Activated CD4-positive, alpha-beta T cell treated with anti-CD3 and anti-CD28 coated beads, Interleukin-2, amount 50 U/mL, for 24 hours (primary cell): ENCODE measurements at places on chromosomes 12 and 14.

DNA sequence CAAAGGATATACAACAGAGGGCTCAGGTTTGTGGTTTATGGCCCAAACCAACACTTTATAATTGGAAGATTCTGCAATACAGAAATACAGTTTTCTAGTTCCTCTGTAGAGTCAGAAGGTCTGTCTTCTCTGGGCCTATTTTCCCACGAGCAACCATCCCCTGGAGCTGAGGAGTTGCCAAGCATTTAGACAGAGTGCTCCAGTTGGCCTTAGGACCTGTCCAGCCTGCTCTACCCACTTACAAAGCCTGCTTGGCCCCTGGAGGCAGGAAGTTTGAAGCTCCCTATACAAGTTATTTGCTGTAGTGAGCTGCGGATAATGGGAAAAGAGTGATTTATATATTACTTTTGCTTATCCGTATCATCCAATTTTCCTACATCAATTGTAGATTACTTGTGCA is 60.8 kb upstream of the HSPB8 start:
- DNase-seq: no peak

DNA sequence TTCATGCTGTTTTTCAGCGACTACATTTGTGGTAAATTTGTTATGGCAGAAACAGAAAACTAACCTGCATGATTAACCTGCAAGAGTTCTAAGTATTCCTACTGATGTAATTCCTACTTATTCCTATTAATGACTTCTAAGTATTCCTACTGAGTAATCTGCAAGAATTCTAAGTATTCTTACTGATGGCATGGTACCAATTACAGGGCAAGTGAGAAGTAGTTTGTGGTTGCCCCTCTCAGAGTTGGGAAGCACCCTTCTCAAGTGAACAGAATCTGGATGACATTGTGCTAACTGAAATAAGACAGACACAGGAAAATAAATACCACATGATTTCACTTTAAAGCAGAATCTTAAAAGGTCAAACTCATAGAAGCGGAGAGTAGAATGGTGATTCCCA is 100.9 kb upstream of the CPNE8 start:
- no peak for DNase-seq

GRCh38 chr12:57319678-57320469 is 68.9 kb upstream of the STAC3 start:
- DNase-seq: no peak

DNA sequence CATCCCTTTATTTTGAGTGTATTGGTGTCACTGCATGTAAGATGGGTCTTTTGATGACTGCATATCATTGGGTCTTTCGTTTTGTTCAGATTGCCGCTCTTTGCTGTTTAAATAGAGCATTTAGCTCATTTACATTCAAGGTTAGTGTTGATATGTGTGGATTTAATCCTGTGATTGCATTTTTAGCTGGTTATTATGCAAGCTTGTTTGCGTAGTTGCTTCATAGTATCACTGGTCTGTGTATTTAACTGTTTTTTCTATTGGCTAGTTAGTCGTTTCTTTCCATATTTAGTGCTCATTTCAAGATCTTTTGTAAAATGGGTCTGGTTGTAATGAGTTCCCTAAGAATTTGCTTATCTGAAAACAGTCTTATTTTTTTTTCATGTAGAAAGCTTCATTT is 1170.6 kb upstream of the SEL1L start:
- DNase-seq: no peak

- DNase-seq: no peak
These were observed 218.3 kb downstream of the FOXN3 start for GRCh38 chr14:89198544-89199329.

DNA sequence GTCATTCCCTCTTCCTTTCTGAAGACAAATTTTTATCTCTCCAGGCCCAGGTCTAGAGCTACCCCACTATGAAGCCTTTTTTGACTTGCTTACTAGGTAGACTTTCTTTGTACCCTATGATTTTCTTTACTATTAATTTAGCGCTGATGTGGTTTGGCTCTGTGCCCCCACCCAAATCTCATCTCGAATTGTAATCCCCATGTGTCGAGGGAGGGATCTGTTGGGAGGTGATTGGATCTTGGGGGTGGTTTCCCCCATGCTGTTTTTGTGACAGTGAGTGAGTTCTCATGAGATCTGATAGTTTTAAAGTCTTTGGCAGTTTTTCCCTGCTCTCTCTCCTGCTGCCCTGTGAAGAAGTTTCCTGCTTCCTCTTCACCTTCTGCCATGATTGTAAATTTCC is 118.1 kb downstream of the SLC38A1 start:
- no peak for DNase-seq

DNA sequence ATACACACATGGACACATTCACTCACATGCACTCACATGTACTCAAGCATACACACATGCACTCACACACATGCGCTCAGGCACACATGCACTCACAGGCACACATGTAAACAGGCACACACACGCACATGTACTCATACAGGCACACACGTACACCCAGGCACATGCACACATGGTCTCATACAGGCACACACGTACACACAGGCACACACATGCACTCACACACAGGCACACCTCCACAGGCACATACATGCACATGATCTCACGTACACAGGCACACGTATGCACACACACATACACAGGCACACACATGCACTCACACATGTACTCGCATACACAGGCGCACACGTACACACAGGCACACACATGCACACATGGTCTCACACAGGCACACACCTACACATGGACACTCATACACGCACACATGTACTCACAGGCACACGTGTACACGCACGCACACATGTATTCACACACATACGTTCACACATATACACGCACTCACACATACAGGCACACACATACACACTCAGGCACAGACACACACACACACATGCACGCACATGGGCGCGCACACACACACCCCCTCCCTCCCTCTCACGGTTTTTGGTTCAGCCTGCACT is 138.9 kb downstream of the CACNA1C start:
- no peak for DNase-seq

DNA sequence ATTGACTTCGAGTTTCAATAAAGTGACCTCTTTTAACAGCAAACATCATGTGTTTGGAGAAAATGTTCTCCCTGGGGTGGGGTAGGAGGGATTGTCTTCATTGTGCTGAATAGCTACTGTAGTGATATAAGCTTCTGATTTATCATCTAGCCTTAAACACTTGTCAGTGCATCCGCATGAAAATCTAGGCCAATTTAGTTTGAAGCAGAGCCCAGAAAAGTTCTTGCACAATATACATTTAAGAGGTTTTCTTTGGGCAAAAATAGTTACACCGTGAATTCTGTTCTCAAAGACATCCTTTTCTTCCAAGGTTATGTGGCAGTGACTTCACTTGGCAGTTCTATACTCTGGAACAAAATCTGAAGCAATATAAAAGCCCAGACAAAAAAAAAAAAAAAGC is 136.0 kb upstream of the IFNG-AS1 start:
- DNase-seq: no peak

DNA sequence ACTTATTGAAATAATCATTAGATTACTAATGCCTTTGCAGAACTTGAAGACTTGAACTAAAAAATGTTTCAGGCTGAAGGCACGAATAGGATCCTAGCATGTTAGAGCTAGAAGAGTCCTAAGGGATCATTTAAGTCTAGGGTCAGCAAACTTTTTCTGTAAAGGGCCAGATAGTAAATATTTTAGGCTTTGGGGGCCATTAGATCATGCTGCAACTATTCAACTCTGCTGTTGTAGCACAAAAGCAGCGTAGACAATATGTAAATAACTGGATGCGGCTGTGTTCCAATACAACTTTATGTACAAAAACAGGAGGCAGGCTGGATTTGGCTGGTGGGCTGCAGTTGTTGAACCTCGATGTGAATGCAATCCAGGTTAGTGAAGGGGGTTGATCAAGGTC is 221.7 kb downstream of the ATP23 start:
- no peak for DNase-seq

DNA sequence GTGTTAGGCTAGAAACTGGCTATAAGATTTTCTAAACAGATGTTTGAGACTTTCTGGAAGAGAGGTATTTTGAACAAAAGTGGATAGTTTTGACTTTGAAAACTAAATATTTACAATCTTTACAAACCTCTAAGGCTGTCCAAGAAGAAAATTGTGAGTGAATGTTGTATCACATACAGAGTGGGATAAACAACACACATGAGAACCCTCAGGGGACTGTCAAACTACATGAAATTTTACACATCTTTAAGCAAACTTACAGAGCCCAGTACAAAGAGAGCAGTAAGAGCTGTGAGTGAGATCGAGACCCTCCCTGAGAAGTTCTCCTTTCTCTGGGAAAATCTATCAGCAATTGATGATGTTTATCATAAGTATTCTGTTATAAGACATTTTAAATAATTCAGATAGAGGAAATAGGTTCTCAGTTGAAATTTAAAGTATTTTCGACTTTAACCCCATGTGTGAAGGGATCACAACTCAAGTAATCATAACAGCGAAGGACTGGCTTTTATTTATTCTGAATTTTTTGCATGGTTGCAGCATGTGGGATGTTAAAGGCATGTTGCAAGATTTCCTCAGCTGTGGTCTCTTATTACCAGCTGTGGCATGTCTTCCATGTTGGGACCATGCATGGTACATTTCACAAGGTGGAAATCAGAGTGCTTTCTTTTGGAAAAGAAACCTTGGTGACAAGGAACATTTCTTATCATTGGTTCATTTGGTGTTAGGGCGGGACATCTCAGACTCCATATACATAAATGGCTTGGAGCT is 264.0 kb upstream of the PRICKLE1 start:
- DNase-seq: no peak

DNA sequence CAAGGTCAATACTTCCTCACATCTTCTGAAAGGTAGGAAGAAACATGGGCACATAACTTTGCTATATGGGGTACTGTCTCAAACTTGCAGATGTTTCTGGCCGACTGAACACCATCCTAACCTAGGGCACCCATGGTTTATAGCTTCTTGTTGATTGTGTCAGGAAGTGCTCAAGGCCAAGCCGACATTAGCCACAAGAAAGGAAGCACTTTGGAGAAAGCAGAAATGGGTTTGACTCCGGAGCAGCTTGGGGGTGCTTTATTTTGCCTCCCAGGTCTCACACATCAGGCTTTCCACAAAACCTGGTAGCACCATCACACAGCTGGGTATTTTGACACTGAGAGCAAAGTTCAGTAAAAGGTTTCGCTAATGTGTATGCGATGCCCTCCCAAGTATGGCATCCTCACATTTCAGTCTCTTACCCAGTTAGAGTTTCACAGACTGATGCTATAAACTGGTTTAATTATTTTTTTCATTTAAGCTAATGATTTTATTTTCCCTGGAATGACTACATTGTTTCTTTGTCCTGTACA is 25.2 kb upstream of the BHLHE41 start:
- DNase-seq: no peak

DNA sequence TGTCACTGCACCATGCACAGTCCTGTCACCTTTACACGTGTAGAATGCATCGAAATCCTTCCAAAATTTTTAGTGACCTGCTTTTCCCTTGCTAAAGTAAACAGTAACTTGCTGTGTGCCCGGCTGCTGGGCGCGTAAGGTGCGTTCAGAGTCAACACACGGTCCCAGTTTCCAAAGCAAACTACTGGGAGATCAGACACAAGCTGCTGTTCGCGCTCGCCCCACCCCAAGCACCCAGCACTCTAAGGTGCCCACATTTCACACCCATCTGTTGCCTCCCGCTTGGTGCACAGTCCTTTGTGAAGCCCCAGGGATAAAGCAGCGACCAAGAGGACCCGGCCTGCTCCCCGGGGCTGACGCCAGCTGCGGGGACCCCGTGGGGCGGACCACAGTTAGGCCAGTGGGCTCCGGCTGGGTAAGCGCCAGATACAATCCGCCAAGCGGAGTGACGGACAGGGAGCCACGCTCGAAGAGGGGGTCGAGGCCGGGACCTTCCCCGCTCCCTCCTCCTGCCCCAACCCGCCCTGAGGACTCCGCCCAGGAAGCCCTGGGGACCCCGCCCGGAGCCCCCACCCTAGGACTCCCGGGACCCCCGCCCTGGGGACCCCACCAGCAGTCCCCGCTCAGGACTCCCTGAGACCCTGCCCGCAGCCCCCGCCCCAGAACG is 633 bp downstream of the STX2 start:
- DNase-seq: no peak

DNA sequence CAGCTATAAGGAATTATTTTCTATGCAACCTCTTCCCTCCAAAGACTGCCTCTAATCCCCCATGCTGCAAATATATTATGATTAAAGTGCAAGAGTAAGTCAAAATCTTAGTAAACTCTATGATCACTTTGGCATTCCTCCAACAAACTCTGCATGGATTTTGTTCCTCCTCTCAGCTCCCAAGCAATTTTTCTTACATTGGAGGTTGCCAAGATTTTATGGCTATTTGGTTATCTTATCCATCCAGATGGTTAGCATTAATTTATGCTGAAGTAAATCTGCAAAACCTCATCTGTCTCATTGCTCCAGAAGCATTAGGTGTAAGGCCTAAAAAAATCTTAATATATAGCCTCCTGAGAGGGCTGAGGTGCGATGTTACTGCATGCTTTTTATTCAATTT is 228.1 kb downstream of the CHST11 start:
- no peak for DNase-seq

DNA sequence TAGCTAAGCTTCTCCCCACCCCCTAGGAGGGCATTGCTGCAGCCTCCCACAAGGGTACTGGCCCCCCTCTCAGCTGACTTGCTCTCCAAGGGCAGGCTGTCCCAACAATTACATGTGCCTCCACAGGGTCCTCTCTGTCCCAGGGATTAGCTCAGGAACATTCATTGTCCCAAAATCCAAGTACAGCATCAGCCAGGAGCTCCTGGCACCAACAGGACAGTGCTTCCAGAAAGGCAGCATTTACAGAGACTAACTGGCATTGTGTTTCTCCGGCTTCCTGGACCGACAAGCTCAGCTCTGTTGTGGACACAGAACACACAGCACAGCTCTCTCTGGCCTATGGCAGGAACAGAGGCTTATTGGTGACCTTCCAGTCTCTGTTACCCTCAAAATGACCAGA is 21.7 kb downstream of the ABCD4 start:
- no peak for DNase-seq

GRCh38 chr12:16245209-16245608 is 32.3 kb downstream of the SLC15A5 start:
- DNase-seq: no peak

GRCh38 chr12:58731096-58731495 is 189.2 kb downstream of the LRIG3 start:
- no peak for DNase-seq

- DNase-seq: no peak
These were observed 90.1 kb downstream of the NCOR2 start for GRCh38 chr12:124477107-124477915.

DNA sequence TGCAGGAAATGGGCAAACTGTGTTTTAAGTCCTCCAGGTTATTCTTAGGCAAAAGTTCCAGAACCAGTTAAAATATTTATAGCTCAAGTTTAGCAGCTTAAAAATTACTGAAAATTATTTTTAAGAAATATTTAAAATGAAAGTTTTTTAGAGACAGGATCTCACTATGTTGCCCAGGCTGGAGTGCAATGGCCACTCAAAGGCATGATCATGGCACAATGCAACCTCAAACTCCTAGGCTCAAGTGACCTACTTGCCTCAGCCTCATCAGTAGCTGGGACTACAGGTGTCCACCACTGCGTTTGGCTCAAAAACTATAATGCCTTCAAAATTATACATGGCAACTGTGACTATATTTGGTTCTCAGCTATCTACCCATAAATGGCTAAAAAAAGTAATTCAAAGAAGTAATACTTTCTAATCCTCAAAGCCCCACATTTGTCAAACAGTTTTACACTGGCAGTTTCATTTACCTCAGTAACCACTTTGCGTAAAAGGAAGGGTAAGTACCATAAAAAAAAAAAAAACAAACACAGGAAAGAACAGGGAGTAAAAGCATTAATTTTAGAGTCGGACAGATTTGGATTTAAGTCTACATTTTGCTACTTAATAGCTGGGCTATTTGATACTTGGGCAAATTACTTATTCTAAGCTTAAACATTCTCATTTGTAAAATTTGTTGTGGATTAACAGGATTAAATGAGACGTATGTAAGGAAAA is 9.2 kb downstream of the KLHL28 start:
- no peak for DNase-seq
